Dermis microvascular lymphatic vessel endothelial cell (primary cell): ENCODE measurements at places on chromosomes 6 and 20. TPM values are rescaled to one million over a fixed set of nuclear protein-coding genes. Genes with fewer than 3 reads are reported as not detected.

The HLA-DQA2 gene
- not detected in 2 replicates for total RNA-seq

The ZNF335 gene
- total RNA-seq, result 6.0 and 9.0 TPM in 2 replicates

GRCh38 chr6:53282741-53283140, 66.0 kb downstream of the ELOVL5 start:
- peak; percentile 76 for DNase-seq

DNA sequence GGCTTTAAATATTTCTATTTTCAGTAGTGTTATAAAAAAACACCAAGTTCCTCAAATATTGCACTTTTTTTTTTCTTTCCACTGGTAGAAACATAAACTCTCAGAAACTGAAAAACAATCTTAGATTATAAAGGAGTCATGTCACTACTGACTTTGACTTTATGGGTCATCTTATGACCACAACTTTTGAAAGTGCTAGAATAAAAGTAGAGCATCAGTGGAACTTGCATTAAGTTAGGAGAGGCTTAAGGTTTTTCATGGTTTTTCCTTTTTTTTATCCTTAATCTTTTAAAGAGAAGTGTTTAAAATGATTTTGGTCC, 56.6 kb upstream of the SUPT3H start:
- DNase-seq, result no peak

GRCh38 chr6:18680842-18681241, 293.7 kb downstream of the RNF144B start:
- DNase-seq, result no peak

DNA sequence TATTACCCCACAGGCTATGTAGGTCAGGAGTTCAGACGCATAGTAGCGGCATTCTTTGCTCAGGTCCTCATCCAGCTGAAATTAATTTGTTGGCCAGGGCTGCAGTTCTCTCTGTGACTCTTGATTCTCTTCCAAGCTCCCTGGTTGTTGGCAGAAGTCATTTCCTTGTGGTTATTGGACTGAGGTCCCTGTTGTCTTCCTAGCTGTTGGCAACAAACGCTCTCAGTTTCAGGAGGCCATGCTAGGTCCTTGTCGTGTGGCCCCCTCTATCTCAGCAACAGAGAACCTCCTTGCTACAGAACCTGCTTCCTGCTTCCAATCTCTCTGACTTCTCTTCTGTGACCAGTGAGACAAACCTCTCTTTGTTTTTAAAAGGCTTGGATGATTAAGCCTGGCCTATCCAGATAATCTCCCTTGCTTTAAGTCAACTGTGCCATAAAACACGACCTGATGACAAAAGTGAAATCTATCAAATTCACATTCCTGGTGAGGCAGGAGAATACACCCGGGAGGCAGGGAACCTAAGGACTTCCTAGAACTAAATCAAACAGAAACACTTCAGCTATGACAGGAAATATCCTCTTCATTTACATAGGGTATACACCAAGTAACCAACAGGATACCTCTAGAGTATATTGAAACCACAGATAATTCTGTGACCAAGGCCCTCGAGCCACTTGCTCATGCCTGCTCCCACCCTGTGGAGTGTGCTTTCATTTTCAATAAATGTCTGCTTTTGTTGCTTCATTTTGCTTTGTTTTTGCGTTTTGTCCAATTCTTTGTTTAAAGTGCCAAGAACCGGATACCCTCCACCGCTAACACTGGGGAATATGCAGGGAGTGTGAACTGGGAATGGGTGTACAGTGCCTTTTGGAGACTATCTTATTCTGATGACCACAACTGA, 196.0 kb downstream of the BTBD3 start:
- peak; percentile 7 for DNase-seq

- DNase-seq, result no peak
Measured at GRCh38 chr6:143180826-143181225, 120.1 kb downstream of the AIG1 start.

- DNase-seq, result no peak
Measured at GRCh38 chr20:48691523-48691922, 136.3 kb downstream of the PREX1 start.

DNA sequence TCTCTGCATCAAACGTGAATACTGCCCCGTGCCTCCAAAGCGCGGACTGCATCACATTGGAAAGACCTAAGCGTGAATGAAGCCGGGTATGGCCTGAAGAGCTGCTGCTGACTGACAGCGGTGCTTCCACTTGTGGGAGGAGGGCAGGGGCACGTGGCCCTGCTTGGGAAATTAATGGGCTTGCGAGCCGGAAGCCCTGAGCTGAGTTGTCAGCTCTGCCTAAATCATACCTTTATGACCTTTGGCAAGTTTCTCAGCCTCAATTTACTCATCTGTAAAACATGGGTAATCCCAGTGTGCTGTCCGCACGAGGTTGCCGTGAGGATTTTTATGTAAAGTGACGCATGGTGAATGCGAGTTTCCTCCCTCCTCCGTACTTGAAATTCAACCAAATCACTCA, 67.0 kb upstream of the FOXQ1 start:
- DNase-seq, result no peak

- DNase-seq, result no peak
Measured at GRCh38 chr20:62890444-62890843, 28.8 kb upstream of the TCFL5 start.

- no peak for DNase-seq
Measured at GRCh38 chr20:7272512-7272911, 505.0 kb downstream of the BMP2 start.

DNA sequence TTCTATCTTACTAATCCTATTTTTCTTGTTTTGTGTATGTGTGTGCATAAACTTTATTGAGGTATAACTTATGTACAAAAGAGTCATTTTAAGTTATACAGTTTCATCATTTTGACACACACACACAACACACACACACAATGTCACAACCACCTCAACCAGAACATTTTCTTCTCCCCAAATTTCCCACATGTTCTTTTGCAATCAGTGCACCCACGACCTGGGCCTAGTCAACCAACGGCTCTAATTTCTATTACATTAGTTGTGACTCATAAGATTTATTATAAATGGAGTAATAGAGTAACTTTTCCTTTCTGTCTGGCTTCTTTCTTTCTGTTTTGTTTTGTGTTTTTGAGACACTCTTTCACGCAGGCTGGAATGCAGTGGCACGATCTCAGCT, 9.8 kb upstream of the POM121L2 start:
- no peak for DNase-seq

- DNase-seq, result no peak
Measured at GRCh38 chr6:144655376-144655775, 370.2 kb downstream of the UTRN start.
